Stimulated activated CD4-positive, alpha-beta T cell treated with anti-CD3 and anti-CD28 coated beads, Interleukin-15, amount 100 ng/mL, for 24 hours (primary cell): ENCODE measurements at places on chromosomes 7 and 10.

GRCh38 chr10:66187053-66187733 is 738.6 kb upstream of the LRRTM3 start:
- no peak for DNase-seq

- no peak for DNase-seq
Observed at GRCh38 chr7:47432671-47433563, 149.0 kb downstream of the TNS3 start.

DNA sequence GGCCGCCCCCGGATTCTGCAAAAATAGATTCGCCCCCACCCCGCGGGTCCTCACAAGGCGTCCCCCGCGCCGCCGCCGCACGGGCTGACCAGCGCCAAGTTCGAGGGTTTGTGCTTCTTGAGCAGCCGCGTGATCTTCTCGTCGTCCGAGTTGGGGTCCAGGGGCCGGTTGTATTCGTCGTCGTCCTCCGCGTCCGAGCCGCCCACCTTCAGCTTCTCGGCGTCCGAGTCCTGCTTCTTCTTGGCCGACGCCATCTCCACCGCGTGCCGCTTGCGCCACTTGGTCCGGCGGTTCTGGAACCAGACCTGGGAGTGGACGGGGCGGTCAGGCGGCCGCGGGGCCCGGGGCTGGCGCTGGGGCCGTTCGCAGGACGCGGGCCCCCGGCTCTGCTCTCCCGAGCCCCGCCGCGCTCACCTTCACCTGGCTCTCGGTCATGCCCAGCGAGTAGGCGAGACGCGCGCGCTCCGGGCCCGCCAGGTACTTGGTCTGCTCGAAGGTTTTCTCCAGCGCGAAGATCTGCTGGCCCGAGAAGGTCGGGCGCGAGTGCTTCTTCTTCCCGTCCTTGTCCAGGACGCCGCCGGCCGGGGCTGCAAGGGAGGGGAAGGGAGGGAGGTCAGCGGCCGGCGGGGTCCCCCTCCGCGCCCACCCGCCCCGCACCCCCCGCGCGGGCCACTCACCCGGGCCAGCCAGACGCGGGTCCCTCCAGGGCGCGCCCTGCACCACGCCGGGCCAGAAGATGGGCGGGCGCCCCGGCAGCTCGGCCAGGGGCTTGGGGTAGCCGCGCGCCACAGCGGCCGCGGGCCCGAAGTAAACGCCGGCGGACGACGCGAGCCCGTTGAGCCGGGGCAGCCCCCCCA is 853 bp downstream of the NKX6-2 start:
- DNase-seq = no peak

GRCh38 chr7:107248551-107249316 is 79.9 kb downstream of the HBP1 start:
- DNase-seq = no peak

GRCh38 chr7:134505856-134506255 is 21.5 kb upstream of the AKR1B10 start:
- no peak for DNase-seq

- no peak for DNase-seq
Observed at GRCh38 chr7:41731493-41732435, 28.9 kb upstream of the INHBA start.

- no peak for DNase-seq
Observed at GRCh38 chr10:114683593-114683992, 25.5 kb upstream of the ABLIM1 start.

GRCh38 chr10:78663721-78664120 is 405.0 kb upstream of the ZMIZ1 start:
- no peak for DNase-seq

- DNase-seq = no peak
Observed at GRCh38 chr7:125279961-125280360, 350.3 kb upstream of the POT1 start.

DNA sequence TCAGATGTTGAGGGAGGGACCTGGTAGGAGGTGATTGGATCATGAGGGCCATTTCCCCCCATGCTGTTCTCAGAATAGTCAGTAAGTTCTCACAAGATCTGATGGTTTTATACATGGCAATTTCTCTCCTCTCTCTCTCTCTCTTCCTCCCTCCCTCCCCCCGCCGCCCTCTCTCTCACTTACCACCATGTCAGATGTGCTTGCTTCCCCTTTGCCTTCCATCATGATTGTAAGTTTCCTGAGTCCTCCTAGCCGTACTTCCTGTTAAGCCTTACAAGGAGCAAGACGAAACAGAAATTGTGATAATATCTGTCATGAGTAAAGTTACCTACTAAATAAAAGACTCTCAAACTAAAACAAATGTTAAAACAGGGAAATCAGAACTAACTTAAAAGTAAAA is 19.9 kb upstream of the GPR141 start:
- no peak for DNase-seq

- DNase-seq = no peak
Observed at GRCh38 chr7:93378131-93378760, 146.1 kb downstream of the VPS50 start.

DNA sequence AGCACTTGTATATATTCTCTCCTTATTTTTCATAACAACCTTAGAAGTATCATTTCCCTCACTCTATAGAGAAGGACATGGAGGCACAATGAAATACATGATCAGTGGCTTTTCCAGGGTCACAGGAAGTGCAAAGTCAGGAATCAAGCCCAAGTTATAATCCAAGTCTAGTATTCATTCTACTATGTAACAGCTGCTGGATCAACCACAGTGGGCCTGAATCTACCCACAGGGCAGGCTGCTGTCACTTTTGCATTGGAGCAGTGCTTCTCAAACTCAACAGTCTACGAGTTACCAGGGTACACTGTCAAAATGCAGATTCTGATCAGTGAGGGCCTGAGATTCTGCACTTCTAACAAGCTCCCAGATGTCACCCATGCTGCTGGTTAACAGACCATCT is 18.3 kb downstream of the ZDHHC16 start:
- DNase-seq = no peak

- DNase-seq = no peak
Observed at GRCh38 chr10:35780970-35781642, 139.0 kb upstream of the FZD8 start.

GRCh38 chr7:126489874-126490273 is 762.9 kb downstream of the GRM8 start:
- DNase-seq = no peak

DNA sequence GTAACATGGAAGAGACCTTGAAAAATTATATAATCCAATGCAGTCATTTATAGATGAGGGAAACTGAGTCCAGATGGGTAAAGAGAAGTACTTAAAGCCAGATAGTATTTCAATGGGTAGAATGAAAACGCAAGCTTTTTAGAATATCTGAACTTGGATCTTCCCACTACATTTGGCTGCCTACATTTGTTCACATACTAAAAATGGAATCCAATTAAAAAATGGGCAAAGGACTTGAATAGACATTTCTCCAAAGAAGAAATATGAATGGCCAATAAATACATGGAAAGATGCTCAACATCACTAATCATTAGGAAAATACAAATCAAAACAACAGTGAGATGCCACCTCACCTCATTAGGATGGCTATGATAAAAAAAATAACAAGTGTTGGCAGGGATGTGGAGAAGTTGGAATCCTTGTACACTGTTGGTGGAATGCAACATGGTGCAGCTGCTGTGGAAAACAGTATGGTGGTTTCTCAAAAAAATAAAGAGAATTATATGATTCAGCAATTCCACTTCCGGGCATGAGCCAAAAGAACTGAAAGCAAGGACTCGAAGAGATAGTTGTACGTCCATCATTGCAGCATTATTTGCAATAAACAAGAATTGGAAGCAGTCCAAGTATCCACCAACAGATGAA is 188.0 kb downstream of the FRMD4A start:
- DNase-seq = no peak
